Kidney glomerular epithelial cell (primary cell): ENCODE measurements at places on chromosomes 1 and 21.

DNA sequence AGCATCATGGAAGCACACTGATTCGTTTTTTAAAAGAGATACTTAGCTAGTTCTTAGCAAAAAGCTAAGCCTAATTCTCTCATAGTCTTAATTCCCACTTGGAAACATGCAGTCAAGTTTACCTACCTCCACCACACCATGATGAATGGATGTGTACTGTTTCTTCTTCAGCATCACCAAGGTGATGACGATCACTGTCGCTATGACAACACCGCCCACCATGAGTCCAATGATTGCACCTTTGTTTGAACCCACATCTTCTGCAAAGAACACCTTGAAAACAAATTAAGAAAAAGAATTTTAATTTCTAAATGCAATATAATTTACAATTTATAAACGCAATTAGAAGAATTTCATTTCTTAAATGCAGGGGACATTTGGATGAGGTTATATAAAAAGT is 156.8 kb downstream of the GABPA start:
- no peak for DNase-seq

DNA sequence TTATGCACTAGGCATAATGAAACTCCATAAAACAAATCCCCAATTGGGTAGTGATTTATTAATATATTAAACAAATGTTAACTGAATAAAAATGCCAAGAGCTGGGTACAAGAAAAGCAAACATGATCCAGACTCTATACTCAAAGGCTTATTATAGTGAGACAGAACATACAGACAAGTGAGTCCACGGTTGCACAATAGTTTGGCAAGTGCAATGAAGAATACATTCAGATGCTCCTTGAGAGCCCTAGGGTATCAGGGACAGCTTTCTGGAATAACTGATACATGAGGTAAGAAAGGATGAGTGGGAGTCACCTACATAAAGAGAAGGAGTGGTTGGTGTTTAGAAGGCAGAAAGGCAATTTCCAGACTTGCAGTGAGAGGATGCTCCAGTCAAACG is 85.1 kb downstream of the VAV3 start:
- DNase-seq: no peak

GRCh38 chr1:21297975-21298374 is 7.7 kb upstream of the ECE1 start:
- peak; percentile 43 for DNase-seq

DNA sequence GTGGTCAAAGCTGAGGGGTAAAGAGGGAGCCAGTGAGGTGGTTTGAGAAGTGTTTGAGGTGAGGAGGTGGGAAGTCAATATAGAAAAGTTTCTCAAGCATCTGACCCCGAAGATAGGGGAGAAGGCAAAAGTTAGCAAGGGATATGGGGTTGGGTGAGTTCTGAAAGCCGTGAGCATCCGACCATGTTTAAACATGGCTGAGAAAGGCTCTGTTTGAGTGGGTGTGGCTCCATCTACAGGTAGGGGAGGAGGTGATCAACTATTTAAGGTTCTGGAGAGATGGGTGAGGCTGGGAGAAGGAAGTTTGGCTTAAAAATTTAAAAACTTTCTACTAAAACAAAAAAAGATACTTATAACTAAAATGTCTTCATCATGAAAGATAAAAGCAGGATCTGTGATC is 273.8 kb downstream of the KCNJ6 start:
- DNase-seq: no peak

DNA sequence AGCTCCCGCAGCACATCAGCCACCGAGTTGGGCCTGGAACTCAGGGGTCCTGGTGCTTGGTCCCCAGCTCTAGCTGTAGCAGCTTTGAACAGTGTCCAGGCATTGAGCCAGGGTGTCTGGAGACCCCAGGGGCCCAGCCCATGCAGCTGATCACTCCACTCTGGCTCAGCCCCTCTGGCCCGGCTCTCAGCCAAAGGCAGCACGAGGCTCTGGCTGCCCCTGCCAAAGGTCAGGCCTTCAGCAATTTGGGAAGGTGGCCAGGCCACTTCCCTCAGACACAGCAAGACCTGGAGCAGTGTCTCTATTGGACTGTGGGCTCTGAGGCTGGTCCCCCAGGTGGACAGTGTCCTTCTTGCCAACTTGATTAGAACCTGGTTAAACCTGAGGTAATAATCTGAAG is 34.4 kb upstream of the RNF19B start:
- DNase-seq: no peak

DNA sequence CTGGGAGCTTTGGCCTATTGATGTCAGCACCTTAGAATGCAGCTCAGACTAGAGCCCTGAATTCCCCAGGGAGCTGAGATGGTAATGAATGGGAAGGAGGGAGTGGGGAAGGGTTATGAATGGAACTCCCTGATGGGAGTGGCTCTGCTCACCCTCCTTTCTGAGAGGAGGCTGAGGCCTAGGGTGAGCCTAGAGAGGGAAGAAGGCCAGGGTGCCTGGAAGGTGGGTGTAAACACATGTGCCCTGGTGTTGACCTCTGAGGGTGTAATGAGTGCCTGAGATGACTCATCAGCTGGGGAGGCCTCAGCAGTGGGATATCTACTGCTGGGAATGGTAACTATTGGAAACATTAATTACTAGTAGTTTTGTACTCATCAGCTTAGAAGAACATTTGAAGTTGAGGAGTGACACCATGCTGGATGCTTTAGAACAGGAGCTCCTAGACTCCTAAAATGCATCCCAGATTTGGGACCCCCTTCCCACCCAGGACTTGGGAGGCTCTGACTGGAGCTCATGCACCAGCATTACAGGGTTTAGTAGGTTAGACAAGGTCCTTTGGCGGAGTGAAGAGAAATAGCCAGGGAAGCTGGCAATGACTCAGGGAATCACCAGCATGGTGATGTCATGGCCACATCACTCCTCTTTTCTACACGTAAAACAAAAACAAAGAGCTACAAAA is 16.0 kb upstream of the PIGV start:
- DNase-seq: peak; percentile 80

- DNase-seq: no peak
These were observed 15.7 kb downstream of the RIIAD1 start for GRCh38 chr1:151737026-151737425.

DNA sequence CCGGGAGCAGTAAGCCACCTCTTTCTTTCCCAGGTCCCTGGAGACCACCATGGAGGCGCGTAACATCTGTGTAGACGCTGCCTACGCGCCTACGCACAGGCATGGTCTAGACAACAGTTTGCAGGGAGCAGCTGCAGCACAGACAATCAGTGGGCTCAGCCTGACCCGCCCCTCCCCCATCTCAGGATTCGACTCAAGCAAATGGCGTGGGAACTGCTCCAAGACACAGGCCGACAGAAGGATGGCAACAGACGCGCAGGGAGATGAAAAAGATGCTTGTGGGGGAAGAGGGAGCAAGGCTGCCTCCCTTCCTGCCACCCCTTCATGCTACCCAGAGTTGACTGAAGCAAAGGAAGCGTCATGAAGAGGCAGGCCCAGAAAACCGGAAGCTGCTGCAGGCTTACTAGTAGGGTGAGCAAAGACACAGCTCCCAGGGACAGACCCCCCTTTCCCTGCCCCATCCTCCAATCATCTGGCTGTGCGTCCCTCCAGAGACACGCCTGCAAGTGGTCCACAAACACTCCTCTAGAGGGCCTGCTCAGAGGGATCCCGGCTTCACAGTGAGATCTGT is 19.5 kb downstream of the STK40 start:
- DNase-seq: no peak

DNA sequence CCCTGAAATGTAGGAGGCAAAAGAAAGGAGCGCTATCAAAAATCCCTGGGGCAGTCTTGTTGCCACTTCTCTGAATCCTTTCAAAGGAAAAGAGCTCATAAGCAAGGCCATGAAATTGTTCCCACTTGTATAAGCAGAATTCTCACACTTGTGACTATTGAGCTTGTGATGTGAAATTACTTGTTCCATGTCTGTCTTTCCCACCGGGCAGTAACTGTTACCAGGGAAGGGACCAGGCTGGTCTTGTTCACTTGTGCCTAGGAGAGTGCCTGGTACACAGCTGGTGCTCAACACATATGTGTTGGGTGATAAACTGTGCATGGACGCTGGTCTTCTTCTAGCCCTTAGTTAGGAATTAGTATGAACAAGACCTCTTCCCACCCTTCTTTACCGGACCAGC is 150.6 kb downstream of the CDC7 start:
- DNase-seq: no peak

DNA sequence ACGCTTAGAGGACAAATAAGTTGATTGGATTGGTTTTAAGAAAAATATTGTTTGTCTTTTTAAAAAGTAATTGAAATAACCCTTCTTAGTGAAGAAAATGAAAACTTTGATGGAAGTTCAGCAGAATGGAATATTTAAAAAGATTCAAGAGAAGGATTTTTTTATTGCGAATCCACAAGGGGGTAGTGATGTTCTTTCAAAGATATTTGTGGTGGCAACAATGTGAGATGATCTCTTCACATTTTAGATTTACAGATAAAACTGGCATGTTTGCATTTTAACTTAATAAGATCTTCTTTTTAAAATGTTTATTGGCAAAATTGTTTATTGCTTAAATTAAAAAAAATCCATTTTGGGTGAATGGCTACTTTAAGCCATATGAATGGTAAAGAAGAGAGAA is 8.9 kb downstream of the CAMTA1 start:
- peak; percentile 39 for DNase-seq

- DNase-seq: peak; percentile 98
These were observed 2.5 kb downstream of the RGS4 start for GRCh38 chr1:163071405-163072255.

- DNase-seq: no peak
These were observed 430.5 kb downstream of the MRPL39 start for GRCh38 chr21:25176637-25177412.

DNA sequence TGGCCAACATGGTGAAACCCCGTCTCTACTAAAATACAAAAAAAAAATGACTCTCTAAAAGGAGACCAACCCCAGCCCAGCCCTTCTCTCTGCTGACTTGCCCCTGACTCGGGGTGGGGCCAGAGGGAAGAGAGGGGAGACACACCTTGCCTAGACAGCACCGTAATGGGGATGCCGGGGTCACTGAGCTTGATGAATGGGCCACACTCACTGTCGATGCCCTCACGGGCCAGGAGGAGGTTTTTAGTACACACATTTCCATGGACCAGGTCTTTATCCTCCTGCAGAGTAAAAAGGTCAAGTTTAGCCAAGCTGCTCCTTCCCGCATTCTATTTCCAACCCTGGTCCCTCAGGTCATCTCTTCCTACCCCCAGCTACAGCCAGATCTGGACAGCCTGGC is 99.7 kb downstream of the RAVER2 start:
- DNase-seq: no peak

DNA sequence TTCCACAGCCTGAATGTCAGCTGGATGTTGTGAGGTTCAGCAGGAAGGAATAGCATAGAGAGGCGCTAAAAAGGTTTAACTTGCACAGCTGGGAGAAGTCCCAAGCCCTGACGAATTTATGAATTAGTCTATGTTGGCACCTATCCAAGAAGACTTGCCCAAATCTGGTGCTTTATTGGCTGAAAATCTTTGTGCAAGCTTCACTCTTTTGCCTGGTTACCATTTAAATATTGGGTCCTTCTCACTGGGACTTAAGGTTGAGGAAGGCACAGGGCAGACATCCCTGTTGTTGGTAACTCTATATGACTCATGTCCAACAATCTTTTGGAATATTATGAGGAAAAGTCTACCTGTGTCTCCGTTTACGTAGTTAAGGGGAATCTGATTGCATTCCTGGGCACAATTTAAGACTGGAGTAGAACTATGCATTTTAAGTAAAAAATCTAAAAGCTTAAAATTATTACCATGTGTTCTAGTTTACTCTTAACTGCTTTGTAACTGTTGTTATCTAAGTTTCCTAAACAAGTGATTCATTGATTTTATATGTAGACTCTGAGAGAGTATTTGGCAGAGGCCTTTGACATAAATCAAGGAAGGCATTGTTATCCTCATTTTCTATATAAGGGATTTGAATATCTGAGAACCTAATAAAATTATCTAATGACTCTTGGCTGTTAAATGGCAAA is 181.7 kb upstream of the DPYD start:
- no peak for DNase-seq

GRCh38 chr1:116628448-116628847 is 39.1 kb downstream of the IGSF3 start:
- DNase-seq: no peak

- DNase-seq: no peak
These were observed 8.9 kb downstream of the VTCN1 start for GRCh38 chr1:117201808-117202207.

GRCh38 chr1:241560146-241560848 is 28.1 kb downstream of the KMO start:
- peak; percentile 11 for DNase-seq

DNA sequence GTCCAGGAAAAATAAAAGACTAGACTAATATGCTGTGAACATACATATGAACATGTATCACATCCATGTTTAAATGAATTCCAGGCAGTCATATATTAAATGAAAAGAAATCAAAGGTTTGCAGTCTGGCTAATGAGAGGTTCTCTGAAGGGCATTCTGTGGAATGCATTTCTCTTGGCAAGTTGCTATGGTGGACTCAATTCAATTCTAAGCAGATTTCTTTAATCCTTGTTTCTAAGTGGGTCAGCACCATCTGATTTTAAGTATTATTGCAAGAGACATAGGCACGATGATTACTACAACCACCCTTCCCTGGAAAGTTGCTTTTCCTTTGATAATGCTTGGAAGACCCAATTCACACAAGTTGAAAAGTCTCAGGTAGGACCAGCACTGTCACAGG is 23.9 kb upstream of the ABCA4 start:
- DNase-seq: no peak
